ENCODE measurements at places on chromosomes 5 and 9.

GRCh38 chr9:19473605-19474004 is 64.8 kb downstream of the ACER2 start:
- DNase-seq: no peak

DNA sequence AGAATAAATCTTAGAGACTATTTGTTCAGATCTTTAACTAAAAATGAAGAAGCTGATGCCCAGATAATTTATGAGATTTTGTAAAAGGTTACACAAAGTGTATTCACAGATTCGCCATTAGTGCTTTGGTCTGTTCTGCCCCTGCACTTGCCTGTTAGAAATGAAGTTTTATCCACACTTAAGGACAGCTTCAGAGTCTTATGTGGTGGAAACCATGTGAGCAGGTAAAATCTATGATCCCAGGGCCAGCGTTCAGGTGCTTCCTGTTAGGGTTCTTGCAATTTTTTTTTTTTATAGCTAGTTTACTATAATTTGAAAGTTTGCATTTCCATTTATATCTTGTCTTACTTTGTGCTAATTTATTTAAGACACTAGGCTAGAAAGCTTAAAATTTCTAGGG is 561.6 kb downstream of the PRR16 start:
- no peak for DNase-seq

DNA sequence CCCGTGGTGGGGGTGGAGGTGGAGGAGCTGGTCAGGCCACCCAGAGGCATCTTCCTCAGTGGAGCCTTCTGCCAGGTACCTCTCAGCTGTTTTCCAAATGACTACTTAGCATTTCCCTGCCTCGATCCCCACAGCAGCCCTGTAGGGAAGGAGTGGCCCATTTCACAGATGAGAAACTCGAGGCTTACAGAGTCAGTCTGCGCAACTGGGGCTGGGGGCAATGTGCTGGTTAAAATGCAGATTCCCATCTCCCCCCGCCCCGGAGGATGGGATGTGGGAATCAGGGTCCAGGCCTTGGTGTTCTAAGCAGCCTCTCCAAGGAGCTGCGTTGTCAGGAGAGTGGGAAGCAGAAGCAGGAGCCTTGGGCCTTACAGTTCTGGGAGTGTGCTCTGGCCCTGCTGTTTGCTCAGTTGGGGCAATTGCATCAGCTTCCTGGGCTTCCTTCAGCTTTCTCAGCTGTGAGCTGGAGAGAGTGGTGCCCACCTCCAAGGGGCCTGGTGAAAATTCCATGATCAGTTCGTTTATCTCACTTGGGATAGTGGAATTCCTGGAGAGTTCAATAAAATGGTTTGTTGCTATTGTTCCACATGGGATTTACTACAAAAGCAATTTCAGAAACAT is 19.4 kb downstream of the ERGIC1 start:
- no peak for DNase-seq

- no peak for DNase-seq
Measured at GRCh38 chr9:115403753-115404152, 285.8 kb upstream of the TNC start.

DNA sequence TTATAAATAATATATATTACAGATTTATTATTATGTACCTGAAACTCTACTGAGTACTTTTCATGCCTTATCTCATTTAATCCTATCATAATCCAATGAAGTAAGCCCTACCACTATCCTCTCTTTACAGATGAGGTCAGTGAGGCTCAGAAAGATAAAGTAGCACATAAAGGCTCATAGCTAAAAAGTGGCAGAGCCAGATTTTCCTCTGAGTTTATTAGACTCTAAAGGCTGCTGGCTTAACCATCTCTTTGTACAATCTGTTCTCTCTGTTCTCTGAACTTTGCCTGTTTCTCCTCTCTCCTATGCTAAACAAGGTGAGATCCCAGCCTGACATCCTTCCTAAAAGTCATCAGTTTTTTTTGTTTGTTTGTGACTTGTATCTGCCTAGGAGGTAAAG is 311.2 kb downstream of the KCTD16 start:
- DNase-seq: no peak

DNA sequence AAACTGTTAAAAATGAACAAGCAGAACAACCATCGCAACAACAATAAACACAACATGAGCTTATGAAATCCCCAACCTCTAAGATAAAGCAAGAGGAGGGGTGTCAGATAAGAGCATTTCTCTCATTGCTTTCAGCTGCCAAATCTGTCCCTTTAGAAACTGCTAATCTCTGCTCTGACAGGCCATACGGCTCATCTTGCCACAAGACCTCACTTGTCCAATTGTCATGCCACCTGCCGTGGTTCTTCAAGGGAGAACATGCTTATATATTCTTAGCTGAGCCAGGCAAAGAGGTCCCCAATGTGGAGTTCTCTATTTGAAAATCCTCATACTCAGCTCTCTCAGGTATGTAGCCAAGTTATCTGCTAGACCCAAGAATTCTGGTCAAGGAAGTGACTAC is 405.0 kb upstream of the TNC start:
- DNase-seq: no peak

DNA sequence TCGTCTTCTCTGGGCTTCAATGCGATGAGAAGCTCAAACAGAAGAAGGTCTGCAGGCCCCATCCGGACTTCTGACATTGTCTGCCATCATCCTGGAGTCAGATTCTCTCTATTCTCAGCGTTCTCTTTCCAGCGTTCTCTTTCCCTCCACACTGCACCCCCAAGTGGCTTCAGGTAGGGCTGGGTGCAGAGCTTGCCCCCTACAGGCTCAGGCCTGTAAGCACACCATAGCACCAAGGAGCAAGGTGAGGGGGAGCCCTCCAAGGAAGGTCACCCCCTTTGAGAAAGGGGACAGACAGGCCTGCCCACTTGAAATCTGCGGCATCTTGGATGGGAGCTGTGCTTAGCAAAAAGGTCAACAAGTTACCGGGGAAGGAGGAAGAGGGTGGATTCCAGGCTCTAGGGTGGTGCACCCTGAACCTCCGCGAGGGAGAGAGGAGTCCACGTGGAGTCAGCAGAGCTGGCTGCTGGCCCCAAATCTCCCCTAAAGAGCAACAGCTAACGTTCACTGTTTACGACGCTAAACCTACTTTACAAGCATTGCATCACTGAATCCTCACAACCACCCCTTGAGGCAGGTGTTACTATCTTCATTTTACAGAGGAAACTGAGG is 27.5 kb downstream of the GPX3 start:
- DNase-seq: peak; percentile 48

DNA sequence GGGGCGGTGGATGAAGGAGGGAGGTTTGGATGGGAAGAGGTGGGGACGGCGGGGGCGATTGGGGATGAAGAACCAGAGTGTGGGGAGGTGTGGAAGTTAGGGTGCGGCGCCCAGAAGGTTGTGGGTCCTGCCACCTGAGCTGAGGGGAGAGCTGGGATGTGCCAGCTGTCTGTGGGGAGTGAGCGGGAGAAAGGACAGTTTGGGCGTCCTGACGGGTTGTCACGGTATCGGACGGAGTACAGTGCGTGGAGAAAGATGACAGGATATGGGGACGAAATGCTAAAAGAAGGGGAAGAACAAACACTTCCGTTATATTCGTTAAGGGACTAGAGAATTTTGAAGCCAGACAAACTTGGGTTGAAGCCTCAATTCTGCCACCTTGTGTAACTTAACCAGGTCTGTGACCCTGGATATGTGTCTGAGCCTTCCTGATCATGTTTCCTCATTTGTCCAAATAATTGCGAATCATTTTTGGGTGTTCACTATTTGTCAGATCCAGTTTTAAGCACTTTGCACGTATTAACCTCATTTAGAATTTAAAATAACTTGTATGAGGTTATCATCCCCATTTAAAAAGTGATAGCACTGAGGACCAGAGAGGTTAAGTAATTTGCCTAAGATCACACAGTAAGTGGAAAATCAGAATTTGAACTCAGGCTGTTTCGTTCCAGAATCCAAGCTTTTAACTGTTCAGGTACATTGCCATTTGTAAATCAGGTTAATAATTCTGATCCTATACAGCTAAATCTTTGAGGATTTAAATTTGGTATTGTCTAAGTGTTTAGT is 689 bp downstream of the CNTRL start:
- no peak for DNase-seq

DNA sequence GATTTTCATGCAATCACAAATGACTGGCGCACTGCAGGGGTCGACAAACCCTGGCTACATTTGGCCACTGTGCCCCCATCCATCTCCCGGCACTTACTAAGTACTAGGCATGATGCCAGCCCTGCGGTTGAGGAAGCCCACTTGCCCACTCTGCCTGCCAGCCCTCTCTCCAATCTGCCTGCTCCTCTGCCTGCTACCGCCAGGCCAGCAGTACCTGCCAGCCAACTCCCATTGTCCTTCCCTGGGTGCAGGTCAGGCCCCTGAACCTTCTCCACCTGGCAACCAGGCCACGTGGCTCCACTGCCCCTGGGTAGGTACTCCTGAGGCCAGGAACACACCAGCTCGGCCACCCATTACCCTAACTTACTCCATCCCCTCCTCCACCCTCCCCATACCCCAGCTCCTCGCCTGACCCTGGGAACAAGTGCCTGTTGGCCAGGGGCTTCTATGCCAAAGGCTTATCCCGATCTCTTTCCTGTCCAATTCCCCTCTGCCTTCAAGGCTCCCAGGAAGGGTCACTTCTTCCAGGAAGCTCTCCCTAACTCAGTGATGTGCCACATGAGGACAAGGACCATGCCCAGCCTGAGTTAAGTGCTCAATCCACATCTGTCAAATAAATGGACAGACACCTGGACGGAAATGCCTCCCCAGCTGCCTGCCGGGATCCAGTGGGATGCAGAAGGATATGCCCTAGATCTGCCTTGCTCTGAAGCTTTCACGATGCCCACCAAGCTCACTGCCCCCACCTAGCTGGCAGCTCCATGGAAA is 6.6 kb downstream of the EEIG1 start:
- DNase-seq: no peak

GRCh38 chr9:124332361-124333202 is 74.8 kb downstream of the NEK6 start:
- DNase-seq: no peak

GRCh38 chr5:163695830-163696578 is 190.6 kb downstream of the MAT2B start:
- DNase-seq: peak; percentile 61

DNA sequence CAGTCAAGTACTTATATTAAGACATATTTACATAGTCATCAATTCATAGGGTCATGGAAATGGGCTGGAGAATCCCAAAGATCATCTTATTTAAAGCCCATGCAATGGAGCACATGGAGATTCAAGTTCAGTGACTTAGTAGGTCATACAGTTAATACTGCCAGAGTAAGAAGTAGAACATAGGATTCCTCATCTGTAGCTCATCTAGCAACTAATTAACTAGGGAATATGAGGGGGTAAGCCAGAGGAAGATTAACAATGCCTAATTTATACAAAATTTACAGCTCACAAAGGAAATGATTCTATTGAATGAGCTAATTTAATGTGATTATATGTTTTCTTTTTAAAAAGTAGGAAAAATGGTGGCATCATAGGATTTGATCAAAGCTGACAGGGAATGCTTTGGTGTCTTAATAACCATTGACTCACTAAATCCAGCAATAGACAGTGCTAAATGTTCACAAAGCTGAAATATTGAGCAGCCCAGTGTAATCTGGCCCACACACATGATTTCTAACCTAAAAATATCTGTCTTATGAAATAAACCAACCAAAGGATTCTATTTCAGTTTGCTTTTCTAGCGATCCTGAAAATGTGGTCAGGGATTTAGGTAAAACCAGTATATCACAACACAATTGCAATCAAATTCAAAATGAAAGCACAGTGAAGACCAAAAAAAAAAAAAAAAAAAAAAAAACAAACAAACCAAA is 53.3 kb downstream of the PRDM6 start:
- DNase-seq: no peak

All from HEK293T (cell line).